ENCODE measurements at places on chromosomes 6 and 20. TPM values are rescaled to one million over a fixed set of nuclear protein-coding genes. Genes with fewer than 3 reads are reported as not detected.

DNA sequence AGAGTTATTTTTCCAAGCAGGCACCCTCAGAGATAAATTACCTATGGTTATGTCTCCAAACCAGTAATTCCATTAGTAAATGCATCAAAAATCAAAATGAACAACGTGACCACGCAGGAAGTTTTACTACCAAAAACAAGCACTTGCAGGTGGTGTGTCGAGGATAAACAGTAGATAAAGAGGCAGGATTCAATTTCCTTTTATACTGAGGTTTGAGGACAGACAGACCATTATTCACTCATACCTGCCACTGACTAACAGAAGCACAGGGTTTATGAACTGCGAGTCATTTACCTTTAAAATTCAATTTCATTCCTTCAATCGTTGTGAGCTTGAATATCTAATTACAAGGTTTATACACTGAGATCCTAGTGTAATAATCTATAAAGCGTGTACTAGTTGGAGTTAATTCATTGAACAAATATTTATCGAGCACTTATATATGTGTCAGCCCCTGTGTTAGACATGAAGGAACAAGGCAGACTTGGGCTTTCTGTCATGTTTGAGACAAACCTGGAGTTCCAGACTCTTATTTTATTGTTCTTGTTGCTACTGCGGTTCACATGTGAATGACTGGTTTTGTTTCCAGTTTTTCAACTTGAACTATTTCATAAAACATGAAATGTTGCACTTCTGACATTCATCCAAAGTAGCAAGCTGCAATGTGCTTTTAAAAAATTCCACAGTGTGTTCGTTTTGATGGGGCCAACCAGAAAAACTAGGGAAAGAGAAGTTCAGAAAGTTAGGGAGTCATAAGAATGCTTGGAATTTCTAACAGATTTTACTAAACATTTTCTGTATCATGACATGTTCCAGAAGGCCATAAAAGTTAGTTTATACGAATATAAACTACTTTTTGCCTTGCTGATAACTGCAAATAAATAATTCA, 205.6 kb downstream of the UST start:
- no peak overlapping the region for H3K4me3 ChIP-seq
- H3K36me3 ChIP-seq, result peaks cover 5% of the 10 kb centered on the region
- no peak for DNase-seq

Gene ACSS2
- 34.8 TPM for total RNA-seq

Gene NR2E1
- total RNA-seq, result not detected

- no peak overlapping the region for H3K4me3 ChIP-seq
- peaks cover 2% of the 10 kb centered on the region for H3K36me3 ChIP-seq
- DNase-seq, result no peak
- no peak overlapping the region for H3K27ac ChIP-seq
- H3K27me3 ChIP-seq, result no peaks in the 10 kb centered on the region
Observed at GRCh38 chr6:143734641-143735063, 56.9 kb downstream of the PHACTR2 start.

Gene PDYN
- total RNA-seq, result not detected

GRCh38 chr6:22647719-22648118, 78.4 kb downstream of the HDGFL1 start:
- H3K4me1 ChIP-seq, result peaks cover 3% of the 10 kb centered on the region
- H3K27ac ChIP-seq, result no peak overlapping the region

DNA sequence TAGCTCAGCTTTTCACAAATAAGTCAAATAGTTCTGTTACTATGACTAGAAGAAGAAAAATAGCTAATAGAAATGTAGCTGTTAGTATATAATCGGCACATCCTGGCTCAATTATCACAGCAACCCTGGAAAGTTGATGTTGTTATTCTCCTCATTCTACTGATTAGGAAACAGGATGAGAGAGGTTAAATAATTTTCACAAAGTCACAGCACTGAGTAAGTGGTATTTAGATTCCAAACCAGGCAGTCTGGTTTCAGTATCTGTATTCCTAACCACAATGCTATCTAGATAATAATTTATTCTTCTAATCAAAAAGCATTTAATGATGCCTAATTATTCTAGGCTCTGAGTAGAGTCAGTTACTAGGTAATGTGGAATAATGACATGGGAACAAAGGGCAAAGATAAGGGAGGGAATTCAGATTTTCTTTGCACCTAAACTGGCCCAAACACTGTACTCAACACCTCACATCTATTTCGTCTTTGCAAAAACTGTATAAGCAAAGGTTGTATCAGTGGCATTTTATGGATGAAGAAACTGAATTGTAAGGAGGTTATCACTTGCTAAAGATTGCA, 51.3 kb downstream of the PDE7B start:
- peaks cover 17% of the 10 kb centered on the region for H3K4me1 ChIP-seq
- no peaks in the 10 kb centered on the region for H3K27me3 ChIP-seq
- H3K36me3 ChIP-seq, result no peaks in the 10 kb centered on the region
- H3K4me3 ChIP-seq, result no peak overlapping the region
- no peak overlapping the region for H3K27ac ChIP-seq
- DNase-seq, result no peak

Gene CASS4
- 0.10 TPM for total RNA-seq

GRCh38 chr6:71028236-71028876, 71.5 kb upstream of the B3GAT2 start:
- no peaks in the 10 kb centered on the region for H3K4me1 ChIP-seq
- H3K36me3 ChIP-seq, result no peaks in the 10 kb centered on the region
- no peak for DNase-seq
- H3K4me3 ChIP-seq, result no peak overlapping the region
- H3K27ac ChIP-seq, result peak overlapping the region; percentile 8

Gene SLC17A1
- total RNA-seq, result not detected

DNA sequence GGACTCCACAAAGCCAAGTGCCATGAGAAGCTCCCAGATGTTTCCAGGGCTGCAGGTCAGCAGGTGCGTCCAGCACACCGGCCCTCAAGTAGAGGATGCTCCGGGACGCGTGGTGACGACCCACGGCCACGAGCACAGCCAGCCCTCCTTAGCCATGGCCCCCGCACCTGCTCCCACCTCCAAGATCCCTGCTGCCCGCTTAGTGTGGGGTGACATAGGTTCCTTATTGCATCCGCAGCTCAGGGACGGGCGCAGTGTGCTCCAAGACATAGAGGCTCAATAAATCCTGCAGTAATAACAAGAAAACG, 138.1 kb upstream of the RPS6KA2 start:
- no peaks in the 10 kb centered on the region for H3K36me3 ChIP-seq
- no peak overlapping the region for H3K27ac ChIP-seq
- peaks cover 2% of the 10 kb centered on the region for H3K27me3 ChIP-seq

DNA sequence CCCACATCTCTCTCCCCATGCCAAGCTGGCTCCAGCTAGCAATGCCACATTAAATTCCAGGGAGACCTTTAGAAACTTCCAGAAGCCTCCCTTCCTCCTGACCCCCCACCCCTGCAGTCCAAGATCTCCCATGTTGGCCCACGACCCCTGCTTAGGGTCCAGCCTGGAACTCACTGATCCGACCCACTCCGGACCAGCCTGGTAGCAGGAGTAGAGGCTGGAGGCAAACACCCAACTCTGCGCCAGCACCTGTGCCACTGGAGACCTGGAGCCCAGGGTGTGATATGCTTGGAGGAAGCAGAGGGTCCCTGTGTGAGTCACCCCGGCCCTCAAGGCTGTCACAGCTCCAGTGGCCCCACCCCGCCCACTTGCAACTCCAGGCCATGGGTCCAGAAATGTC, 3.3 kb upstream of the ULBP1 start:
- peaks cover 31% of the 10 kb centered on the region for H3K27me3 ChIP-seq
- no peak for DNase-seq
- no peaks in the 10 kb centered on the region for H3K36me3 ChIP-seq
- H3K4me1 ChIP-seq, result peaks cover 22% of the 10 kb centered on the region
- no peak overlapping the region for H3K4me3 ChIP-seq
- no peak overlapping the region for H3K27ac ChIP-seq

- no peaks in the 10 kb centered on the region for H3K4me1 ChIP-seq
- no peak for DNase-seq
- no peak overlapping the region for H3K27ac ChIP-seq
Observed at GRCh38 chr6:13101985-13102384, 226.4 kb downstream of the TBC1D7 start.

DNA sequence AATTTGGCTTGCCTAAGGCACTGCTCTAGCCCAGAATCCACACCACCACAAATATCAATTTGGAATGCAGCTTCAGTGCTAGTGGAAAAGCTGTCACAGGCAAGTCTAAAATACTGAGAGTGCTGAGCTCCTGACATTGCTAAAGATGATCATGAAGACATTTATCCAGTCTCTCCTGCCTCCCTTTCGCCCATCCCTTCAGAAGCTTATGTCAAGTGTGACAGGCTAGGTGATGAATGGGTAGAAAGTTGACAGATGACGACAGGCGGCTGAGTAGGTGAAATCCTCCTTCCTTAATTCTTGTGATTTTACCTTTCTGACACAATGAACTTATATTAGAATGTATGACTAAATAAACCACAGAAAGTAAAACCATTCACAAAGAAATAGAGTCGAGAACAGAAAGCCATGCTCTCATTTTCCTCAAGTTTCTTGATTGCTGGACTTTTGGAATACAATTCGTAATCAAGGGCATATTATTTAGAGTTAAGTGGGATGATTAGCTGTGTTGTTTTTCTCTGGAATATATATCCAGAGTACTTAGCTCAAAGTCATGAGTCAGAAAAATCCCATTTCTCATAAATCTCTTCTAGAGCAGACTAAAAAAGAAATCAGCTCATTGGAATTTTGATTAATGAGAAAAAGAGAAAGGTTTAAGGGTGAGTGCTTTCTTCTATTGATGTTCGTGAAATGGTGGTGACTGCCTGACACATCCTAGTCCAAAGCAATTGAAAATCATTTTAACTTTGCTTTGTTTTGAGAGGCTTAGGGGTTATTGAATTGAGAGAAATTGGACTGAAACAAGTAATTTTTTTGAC, 1228.2 kb upstream of the CITED2 start:
- no peaks in the 10 kb centered on the region for H3K36me3 ChIP-seq
- H3K27me3 ChIP-seq, result no peaks in the 10 kb centered on the region
- peaks cover 41% of the 10 kb centered on the region for H3K4me1 ChIP-seq
- peak overlapping the region; percentile 57 for H3K27ac ChIP-seq
- no peak overlapping the region for H3K4me3 ChIP-seq

GRCh38 chr20:58160451-58161061, 67.9 kb downstream of the ANKRD60 start:
- no peaks in the 10 kb centered on the region for H3K27me3 ChIP-seq
- H3K27ac ChIP-seq, result peak overlapping the region; percentile 60
- DNase-seq, result peak; percentile 72
- H3K4me1 ChIP-seq, result peaks cover 22% of the 10 kb centered on the region

GRCh38 chr6:139891471-139891870, 517.0 kb upstream of the CITED2 start:
- no peak overlapping the region for H3K4me3 ChIP-seq
- no peaks in the 10 kb centered on the region for H3K36me3 ChIP-seq
- H3K4me1 ChIP-seq, result peaks cover 19% of the 10 kb centered on the region
- no peak for DNase-seq
- H3K27me3 ChIP-seq, result no peaks in the 10 kb centered on the region
- no peak overlapping the region for H3K27ac ChIP-seq

All from chondrocyte (in vitro differentiated cells).